Stimulated activated CD4-positive, alpha-beta T cell treated with anti-CD3 and anti-CD28 coated beads, Interleukin-12 subunit alpha, Interleukin-12 subunit beta, amount 100 ng/mL, for 48 hours (primary cell): ENCODE measurements at places on chromosomes 16 and 17.

- DNase-seq = no peak
Observed at GRCh38 chr16:4666537-4667202, 26.7 kb upstream of the NUDT16L1 start.

- no peak for DNase-seq
Observed at GRCh38 chr16:22915003-22915402, 101.0 kb downstream of the HS3ST2 start.

DNA sequence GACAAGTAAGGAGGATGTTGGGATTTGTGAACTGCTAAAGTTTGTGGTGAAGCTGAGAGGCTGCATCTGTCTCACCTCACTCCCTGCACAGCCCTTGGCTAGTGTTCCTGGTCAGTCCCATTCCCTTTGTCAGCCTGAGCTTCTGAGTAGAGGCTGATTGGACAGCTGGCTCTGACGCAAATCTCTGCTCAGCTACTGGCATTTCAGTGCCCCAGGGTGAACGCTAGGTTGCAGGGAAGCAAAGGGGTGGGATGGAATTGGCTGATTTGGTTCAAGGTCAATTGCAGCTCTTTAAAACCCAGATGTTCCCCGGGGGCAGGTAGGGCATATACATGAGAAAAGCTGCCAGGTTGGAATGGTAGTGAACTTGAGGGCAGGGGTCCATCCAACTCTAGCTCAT, 23.1 kb upstream of the CNOT1 start:
- DNase-seq = no peak

- no peak for DNase-seq
Observed at GRCh38 chr16:25606069-25606468, 85.7 kb upstream of the HS3ST4 start.

- no peak for DNase-seq
Observed at GRCh38 chr16:78655331-78656113, 556.1 kb downstream of the WWOX start.

- no peak for DNase-seq
Observed at GRCh38 chr17:8954339-8954738, 11.2 kb downstream of the PIK3R5 start.

- DNase-seq = no peak
Observed at GRCh38 chr16:14386115-14386514, 243.9 kb downstream of the PARN start.

DNA sequence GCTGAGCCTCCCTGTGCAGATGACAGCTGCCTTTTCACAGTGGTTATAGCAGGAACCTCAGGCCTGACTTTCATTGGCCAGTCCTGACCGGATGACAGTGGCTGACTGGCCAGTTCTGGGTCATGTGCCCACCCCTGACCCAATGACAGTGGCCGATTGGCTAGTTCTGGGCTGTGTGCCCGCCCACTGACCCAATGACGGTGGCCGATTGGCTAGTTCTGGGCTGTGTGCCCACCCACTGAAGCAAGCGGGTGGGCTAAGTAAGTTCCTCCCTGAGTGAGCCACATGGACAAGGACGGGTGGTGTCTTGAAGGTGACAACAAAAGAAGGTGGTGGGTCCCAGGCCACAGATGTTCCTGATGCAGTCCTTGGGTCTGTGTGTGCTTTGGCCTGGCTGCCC, 9.5 kb downstream of the DEF8 start:
- DNase-seq = no peak

- no peak for DNase-seq
Observed at GRCh38 chr17:75777296-75777922, 7.2 kb upstream of the UNK start.

DNA sequence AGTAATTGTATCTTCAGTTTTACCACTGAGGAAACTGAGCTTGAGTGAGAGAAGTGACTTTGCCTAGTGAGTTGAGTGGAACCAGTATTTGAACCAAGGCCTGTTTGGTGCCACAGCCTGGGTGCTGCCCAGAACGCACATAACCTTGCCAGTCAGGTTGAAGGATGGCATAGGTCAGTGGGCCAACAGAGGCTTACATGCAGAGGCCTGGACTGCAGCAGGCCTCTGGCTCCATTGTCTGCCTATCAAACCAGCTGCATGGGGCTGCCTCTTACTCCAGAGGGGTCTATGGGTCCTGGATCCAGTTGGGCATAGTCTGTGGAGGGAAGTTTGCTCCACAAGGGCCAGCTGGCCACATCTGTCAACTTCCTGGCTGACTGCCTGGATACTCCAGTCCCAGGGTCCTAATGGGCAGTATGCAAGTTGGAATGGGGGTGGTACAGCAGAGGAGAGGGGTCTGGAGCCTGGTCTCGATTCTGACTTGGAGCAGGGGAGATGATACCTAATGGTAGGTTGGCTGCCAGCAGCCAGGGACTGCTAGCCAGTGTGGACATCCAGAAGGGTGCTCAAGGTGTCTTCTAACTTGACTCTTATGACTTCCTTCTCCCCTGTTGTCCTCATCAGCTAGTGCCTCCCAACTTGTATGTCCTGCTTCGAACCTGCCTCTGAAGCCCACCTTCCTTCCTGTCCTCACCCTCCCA, 11.1 kb upstream of the RNF112 start:
- DNase-seq = no peak

DNA sequence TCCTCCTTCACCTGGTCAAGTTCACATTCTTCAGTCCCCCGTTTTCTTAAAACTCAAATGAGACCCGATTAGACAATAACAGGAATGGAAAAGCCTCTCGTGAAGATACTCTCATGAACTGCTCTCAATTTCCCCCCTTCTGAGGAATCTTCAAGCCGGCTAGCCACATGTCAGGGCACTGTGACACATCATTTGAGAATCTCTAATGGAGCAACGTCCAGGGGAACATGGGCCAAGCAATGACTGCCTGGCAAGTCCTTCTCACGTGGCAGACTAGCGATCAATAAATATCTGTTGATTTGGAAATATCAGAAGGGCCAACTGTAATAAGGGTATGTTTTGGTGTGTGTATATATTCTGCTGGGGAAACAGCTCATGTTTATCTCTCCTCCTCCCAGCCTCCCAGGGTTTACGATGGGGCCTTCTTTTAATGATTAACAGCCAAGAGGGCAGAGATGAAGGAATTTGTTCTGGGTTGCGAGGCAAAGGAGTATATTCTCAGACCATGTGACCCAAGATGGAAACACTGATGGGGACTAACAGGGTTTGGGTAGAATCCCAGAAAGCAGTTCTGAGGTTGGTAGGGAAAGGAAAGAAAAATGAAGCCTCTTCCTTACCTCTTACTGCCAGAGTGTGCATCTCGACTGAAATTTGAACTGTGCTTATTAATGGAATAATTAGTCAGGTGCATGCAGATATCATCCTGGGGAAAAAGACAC, 21.4 kb downstream of the TTLL6 start:
- DNase-seq = no peak

DNA sequence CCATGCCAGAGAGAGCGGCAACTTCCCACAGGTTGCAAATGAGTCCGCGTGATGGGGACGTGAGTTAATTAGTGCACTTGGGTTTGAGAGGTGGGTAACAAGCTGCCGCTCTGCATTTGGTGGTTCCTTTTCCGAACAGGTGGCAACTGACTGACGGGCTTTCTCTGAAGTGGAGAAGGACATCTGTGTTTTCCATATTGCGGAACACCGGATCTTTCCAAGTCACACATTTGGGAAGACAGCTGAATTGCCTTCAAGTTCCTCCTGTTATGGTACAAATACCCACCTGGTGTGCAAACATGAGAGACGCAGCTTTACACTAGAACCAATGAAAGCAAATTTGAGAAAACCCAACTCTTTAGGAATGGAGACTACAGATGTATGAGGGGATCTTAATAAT, 451.3 kb upstream of the ZFHX3 start:
- DNase-seq = no peak

DNA sequence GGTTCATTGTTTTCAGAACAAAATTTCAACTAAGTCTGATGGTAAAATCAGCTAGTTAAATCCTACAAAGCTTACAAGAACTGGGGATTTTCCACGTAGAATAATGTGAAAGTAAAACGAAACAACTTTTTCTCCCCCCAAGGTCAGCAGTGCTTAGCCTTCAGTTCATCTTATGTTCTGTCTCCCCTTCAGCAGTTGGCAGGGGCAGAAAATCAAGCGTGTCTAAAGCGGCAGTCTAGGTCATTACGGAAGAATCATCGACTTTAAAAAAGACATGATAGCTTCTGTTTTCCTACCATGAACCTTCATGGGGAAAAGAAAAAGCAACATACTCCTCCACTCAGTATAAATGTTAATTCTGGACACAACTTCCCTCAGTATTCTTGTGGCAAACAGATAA, 50.7 kb downstream of the GNA13 start:
- no peak for DNase-seq

DNA sequence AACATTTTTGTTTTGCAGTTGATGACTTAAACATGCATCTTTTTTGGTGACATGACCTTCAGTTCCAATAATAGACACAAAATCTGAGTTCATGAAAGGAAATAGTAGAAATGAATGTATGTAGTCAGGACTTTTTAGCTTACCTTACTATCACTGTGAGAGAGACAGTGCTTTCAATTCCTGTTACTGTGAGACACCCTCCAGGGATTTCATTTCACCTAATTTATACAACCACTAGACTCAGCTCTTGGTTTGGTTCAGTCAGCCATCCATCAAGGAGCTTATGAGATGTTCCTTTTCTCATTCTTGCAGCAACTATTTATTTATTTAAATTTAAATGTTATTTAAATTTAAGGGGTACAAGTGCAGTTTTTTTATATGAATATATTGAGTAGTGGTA, 77.9 kb downstream of the MAP2K4 start:
- no peak for DNase-seq

- DNase-seq = no peak
Observed at GRCh38 chr17:43135454-43135819, 10.3 kb upstream of the BRCA1 start.
